ENCODE measurements at places on chromosomes 16 and 17.

GRCh38 chr17:65183736-65184135, 46.6 kb downstream of the RGS9 start:
- no peak for DNase-seq

GRCh38 chr17:75692976-75693375, 25.8 kb downstream of the SAP30BP start:
- no peak for DNase-seq

DNA sequence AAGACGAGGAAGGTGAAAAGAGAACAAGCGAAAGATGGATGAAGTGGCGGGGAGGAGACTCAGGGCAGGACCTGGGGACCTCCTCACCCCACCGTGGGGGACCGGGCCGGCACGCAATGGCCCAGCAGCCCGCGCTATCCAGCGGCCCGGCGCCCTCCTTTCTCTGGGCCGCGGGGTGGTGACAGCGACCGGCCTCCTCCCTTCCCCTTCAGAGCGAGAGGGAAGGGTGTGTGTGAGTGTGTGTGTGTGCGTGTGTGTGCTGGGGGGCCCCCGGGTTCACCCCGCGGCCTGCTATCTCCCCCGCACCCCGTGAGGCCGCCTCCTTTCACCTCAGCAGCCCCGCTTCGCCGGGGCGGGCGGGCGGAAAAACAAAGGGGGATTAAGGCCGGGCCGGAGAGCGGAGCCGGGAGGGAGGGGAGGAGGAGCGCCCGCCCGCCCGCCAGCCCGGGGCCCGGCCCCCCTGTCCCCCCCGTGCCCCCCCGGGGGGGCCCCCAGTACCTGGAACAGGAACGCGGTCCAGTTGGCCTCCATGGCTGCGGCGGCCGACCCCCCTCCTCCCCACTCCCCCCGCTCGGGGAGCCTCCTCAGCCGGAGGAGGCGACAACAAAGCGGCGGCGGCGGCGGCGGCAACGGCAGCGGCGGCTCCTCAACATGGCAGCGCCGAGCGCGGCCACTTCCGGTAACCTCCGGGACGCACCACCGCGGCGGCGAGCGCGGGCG, at the start of gene VEZF1:
Gene VEZF1 (minus strand): TSS at position 674 of the 720 bp plus-strand sequence. CDS start 143 bp downstream, at position 531.
- no peak for DNase-seq

DNA sequence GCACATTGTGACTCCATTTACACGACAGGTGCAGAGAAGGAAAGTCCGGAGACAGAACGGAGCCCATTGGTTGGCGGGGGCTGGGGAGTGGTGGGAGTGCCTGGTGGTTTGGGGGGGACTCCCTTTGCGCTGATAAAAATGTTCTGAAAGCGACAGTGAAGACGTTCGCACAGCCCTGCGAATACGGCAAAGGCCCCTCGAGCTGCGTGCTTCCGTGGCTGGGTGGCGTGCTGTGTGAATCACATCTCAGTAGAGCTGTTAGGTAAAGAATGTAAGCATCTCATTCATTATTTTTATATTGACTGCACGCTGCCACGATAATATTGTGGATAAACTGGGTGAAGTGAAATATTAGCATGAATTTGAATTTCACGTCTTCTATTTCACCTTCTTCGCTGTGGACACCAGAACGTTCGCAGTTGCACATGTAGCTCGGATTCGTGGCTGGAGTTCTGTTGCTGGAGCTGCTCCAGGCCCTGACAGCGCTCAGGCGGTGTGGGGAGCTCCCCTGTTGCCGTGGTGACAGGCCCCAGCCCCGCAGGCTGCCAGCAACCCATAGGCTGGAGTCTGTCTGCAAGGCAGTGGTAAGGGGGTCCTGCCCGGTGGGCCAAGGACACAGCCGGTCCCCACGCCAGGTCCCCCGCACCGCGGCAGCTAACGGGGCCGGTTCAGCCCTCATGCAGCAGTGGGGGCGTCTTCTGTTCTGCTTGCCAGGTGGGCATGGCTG, 44.6 kb downstream of the SOX8 start:
- no peak for DNase-seq

- no peak for DNase-seq
Measured at GRCh38 chr17:58369214-58370031, 17.4 kb upstream of the SUPT4H1 start.

DNA sequence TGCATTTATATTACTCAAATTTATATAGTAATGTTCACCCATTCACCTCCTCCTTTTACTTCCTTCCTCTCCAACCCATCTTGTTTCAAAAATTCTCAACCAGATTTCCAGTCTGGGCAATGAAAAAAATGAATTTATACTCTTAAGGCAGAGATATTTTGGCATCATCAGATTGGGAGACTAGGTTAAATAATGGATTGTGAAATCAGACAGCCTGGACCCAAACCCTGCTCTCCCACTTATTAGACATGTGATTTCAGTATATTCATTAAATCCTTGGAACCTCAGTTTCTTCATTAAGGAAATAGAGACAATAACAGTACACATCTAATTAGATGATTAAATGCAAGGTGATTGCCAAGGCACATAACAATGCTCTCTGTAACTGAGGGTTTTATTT, 7.8 kb downstream of the ACSM1 start:
- no peak for DNase-seq

- DNase-seq: no peak
Measured at GRCh38 chr17:82047914-82048570, 3.6 kb downstream of the RFNG start.

DNA sequence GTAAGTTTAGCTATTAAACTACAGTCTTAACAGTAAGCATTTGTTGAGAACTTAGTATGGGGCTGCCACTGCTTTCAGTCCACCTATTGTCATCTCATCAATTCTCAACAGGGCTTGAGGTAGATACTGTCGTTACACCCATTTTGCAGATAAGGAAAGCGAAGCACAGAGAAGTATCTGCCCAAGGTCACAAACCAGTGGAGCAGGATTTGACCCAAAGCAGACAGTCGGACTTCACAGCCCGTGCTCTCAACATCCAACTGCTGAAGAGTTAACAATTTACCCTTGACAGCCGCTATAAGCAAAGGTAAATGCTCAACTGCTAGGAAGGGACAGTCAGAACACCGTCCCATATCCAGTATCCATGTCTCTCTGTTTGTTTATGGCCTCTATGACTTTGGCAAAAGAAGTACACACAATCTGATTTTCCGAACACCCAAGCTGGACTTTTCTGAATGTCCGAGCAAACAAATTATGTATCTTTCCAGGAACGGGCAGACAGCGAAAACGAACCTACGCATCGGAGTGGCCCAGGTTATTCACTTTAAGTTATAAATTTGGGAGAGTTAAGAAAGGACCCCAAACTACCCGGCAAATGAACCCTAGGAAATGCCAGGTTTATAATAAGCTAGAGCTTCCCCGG, 1.2 kb downstream of the SIAH1 start:
- DNase-seq: no peak

GRCh38 chr17:74431568-74432423, at the start of gene GPRC5C:
Gene GPRC5C, plus strand, starts transcription at chr17:74432088. Its CDS starts 7,689 bp downstream, at chr17:74439777.
- no peak for DNase-seq

DNA sequence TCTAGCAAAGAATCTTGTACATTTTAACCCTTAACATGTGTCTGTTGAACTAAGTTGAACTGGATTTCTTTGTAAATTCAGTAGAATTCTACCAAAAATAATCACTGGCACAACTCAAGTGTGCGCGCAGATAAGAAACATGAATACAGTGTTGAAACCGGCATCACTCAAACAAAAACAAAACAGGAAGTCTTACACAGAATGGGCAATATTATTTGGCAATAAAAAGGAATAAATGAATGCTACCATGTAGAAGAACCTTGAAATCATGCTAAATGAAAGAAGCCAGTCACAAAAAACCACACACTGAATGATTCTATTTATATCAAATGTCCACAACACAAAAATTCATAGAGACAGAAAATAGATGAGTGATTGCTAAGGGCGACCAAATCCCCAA, 102.9 kb upstream of the ZFHX3 start:
- DNase-seq: no peak

DNA sequence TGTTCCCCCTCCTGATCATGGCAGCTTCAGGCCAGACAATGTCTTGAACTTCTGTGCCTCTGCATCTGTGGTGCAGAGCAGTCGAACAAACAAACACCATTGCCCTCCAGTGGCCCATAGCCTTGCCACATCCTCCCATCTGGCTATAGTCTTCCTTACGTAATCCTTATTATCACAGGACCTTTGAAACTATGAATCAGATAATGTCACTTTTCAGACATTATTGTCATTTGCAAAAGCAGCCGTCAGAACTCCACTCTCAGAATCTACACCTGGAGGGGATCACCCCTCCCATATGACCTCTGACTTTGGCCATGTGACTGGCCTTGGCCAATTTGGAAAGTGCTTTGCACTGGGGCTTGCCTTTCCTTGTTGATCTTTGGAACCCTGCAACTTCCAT, 387.3 kb downstream of the MAF start:
- DNase-seq: no peak

DNA sequence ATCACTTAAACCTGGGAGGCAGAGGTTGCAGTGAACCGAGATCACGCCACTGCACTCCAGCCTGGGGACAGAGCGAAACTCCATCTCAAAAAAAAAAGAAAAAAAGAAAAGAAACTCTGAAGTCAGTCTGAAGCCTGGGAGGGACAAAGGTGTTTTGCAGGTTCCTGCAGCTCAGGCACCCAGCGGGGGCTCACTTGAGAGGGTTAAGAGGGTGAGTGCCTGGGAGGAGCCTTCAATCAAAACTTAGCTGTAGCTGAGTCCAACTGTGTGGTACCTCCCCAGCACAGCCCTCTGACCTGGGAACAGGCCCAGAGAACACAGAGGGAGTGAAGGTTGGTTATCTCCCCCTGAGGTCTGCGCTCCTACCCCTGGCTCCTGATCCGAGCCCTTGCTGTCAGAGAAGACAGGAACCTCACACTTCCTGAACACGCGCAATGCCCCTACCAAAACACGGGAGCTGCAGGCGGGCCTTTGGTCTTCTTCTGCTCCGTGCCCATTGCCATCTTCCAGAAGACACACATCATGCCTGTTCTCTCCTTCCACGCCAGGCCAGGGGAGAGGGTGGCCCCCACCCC, 20.4 kb upstream of the ZC3H18 start:
- no peak for DNase-seq

DNA sequence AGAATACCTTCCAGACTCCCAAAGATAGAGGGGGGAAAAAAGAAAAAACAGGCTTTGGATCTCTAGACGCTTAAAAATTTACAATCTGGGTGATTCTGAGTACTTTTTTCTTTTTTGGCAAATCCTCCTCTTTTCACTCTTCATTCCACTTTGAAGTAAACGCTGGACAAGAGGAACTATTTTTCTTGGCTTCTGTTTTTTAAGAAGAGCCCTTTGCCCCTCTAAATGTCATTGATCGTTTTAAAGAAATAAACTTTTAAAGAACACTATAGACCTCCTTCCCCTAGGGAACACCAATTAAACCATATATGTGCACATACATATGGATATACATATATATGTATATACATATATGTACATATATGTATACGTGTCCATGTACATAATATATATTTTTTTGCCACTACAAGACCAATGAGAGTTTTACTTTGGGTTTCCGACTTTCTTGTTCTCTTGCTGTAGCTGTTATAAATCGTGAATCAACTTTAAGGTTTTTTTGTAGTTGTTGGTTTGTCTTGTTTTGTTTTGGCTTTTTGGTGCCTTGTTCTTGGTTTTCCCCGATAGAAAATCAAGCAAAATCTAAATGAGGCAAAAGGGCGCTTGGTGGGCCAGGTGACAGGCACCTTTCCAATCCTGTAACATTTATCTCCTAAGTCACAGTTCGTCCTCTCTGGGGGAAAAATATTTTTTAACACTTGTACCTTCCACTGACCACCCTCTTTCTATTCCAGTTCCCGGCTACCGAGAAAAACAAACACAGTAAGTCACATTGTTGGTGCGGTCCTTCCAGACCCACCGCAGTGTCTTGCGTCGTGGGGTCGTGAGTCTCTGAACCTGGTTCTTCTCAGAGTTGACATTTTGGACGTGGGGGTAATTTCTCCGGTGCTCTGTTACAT, 4.4 kb downstream of the FOXF1 start:
- no peak for DNase-seq

DNA sequence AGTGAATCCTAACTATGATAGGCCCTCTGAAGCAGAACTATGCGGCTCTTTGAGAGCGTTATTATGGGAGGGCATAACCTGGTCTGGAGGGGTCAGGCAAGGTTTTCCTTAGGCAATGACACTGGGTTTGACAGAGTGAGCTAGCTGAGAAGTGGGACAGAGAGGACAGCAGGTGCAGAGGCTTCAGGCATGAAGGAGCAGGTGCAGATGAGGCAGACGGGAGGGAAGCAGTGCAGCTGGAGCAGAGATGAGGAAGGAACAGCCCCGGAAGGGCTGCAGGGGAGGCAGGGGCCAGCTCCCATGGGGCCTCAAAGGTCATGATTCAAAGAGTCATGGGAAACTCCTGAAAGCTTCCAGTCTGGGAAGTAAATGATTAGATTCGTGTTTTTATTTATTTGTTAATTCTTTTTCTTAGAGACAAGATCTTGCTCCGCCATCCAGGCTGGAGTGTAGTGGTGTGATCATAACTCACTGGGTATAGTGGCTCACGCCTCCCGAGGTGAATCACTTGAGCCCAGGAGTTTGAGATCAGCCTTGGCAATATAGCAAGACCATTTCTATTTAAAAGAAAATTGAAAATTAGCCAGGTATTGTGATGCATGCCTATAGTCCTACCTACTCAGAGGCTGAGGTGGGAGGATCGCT, 5.4 kb downstream of the MARCHF10 start:
- no peak for DNase-seq

- DNase-seq: no peak
Measured at GRCh38 chr17:81514489-81514738, 1.8 kb upstream of the ACTG1 start.

- no peak for DNase-seq
Measured at GRCh38 chr16:58249780-58250478, 44.9 kb downstream of the PRSS54 start.

DNA sequence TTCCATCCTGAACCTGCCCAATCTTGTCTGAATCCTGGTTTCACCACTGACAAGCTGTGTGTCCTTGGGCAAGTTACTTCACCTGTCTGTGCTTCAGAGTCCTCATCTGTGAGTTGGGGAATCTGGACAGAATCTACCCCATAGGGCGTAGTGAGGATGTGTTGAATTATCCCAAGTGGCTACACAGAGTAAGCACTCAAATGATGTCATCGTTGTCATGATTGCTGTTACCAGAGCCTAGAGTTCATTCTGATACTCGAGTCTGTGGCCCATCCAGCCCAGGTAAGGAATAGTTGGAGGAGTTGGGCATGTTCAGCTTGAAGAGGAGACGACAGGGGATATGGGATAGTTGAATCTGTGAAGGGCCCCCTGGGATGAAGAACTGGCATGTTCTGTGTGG, 45.9 kb downstream of the MAPT start:
- DNase-seq: no peak

DNA sequence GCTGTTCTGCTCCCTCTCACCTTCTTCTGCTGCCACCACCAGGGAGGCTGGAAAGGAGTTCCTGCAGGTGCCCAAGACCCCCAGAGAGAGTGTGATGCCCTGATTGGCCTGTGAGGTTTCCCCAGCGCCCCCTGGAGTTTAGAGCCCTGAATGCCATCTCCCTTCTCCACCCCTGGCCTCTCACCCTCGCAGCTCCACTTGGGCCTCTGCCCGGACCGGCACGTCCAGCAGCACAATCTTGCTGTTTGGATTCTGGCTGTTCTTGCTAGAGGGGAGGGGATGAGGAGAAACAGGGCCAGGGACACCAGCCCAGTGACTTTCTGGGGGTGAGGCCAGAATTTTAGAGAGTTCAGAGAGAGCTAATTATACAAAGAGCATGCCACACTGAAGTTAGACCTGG, 12.5 kb upstream of the FAM171A2 start:
- DNase-seq: no peak
